Fibroblast of lung (primary cell): ENCODE measurements at places on chromosomes 1 and 21.

- DNase-seq = peak; percentile 40
These were observed 198.7 kb downstream of the KCNT2 start for GRCh38 chr1:196409586-196409985.

DNA sequence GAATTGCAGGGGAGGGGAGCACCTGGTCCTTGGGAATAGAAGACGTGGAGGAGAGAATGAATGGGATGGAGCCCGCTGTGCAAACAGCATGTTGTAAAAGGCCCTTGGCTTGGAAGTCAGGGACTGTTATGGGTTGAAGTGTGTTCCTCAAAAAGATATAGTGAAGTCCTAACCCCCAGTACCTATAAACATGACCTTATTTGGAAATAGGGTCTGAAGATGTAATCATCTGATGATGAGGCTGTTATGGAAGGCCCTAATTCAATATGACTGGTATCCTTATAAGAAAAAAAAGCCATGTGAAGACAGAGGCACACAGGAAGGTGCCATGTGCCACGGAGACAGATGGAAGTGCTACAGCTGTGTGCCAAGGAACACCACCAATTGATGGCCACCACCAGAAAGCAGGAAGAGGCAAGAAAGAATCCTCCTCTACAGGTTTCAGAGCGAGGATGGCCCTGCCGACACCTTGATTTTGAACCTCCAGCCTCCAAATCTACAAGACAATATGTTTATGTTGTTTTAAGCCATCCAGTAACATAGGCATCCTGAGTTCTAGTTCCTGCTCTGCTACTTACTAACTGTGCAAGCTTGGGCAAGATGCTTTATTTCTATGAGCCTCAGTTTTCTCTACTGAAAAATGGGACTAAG, 51.2 kb downstream of the LRRN2 start:
- DNase-seq = no peak

DNA sequence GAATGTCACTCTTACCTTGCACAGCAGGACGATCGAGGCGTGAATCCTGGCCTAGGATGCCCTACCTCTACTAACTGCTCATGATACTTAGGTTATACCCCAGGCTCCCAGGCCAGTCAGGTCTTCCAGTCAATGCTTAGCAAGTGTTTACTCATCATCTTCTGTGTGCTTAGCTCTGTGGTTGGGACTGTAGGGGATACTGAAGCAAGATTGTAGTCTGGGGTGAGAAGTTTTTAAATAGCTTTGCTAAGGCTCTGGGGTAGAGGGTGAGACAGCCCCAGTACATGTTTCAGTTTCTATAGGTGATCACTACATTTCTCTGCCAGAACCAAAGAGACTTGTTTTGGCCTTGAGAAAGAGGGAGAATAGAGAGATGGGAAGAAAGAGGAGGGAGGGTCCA, 250.8 kb upstream of the KIAA0040 start:
- no peak for DNase-seq

GRCh38 chr1:159798893-159799292, 3.3 kb upstream of the FCRL6 start:
- DNase-seq = peak; percentile 90

DNA sequence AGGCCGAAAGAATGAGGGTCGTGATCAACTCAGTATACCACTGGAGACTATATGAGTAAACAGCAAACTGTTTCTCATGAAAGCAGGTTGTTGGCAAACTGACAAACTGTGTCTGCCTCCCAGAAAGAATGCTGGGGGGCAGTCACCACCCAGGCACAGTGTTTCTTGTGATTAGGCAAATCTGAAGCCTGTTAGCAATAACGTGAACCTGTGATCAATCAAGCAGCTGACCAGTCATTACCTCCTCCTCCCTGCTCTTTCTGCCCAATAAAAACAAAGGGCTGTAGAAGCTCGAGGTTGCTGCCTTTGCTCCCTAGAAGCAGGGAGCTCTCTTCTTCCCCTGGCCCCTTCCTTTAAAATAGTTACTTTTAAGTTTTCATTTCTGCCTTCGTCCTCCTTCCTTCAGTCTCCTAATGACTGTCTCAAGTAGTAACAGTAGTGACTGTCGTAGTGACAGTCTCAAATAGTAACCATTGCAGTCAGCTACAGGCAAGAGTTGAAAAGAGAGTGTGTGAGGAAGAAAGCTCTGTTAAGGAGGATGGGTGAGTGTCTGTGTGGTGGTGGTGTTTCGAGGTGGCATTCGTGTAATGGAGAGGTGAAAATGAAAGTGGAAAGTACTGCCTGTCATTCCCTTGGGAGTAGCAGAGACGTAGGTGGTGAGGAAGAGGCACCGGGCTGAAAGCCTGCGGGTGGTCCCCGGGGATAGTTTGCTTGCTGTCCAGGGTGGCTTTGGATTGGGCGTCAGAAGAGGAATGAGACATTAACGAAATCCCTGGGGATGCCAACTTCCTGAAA, 14.5 kb downstream of the HHAT start:
- DNase-seq = no peak

DNA sequence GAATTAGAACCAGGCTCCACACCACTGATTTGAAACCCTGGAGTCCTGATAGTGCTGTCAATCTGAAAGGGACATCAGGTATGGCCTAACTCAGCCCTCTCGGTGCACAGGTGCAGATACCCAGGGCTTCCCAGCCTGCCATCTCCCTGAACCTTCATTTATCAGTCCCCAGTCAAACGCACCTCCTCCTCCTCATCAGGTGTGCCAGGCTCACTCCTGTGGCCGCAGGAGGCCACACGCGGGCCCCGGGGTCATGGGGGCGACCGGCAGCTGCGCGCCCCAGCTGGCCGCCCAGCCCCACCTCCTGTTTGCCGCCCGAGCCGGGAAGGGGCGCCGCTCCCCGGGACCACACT, 572 bp downstream of the FUCA1 start:
- no peak for DNase-seq

DNA sequence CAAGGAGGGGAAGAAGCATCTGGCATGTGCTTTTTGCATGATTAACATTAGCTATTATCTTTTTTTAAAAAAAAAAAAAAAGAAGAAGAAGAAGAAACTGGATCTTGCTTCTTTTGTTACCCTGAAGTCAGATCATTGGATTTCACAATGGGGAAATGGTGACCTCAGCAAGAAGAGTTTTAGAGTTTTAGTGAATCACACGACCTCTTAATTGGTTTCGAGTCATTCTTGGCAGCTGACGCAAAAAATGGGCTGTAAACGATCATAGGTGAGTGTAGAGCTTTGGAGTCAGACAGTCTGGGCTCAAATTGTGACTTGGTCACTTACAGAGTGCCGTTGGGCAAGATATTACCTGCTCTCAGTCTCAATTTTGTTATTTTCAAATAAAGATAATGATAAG, 33.3 kb upstream of the PGBD5 start:
- peak; percentile 70 for DNase-seq

DNA sequence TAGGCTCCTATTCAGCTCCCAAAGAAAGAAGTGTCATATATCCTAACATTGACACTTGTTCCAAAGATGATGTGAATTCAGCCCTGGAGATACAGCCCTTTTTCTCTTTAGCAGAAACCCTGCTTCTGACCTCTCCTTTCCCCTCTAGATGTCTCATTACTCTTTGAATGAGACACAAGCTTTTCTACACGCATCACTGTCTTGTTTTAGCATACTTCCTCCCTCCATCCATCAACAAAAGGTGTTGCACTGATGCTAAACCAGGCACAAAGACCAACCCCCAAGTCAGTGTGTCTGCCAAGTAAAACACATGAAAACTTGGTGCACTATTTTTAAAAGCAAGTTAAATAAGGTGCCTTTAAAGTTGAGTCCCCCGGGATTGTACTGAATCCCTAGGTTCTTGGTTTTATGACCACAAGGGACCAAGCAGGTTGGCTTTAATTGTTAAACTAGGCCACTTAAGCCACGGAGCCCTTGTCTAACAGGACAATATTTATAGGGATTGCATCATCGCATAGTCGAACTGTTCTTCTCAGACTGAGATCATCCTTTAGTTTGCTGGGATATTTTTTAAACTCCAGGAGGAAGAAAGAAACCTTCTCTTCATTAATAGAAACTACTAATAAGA, 101.0 kb upstream of the GUCA2B start:
- DNase-seq = no peak

GRCh38 chr1:157139052-157139715, 989 bp upstream of the ETV3 start:
- DNase-seq = no peak

DNA sequence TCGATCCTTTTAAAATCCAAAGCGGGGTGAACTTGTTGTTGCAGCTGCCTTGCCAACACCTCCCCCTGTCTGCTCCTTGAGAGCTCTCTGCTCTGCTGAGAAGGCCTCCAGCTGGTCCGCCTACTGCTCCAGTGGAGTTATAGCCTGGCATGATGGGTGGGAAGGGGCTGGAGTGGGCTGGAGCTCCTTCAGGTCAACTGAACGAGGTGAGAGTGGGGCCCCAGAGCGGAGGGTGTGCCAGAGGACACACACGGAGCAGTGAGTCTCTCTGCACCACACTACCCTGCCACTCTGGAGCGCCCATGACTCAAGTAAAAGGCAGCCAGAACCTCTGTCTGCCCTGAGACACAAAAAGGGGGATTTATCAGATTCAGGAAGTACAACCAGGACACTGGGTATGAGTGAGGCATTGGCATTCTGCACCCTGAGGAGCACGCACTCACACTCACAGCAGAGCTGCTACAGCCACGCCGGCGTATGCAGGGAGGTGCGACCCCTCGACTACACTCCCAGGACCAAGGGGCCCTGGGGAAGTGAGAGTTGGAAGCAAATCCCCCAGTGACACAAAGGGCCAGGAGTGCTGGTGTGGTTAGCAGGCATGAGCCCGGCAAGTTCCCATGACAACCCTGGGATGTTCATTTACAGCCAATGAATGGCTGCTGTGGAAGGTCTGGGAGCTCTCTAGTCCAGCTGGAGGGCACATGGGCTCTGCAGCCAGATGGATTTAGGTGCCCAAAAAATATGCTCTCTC, 28.0 kb upstream of the EVA1B start:
- peak; percentile 89 for DNase-seq

DNA sequence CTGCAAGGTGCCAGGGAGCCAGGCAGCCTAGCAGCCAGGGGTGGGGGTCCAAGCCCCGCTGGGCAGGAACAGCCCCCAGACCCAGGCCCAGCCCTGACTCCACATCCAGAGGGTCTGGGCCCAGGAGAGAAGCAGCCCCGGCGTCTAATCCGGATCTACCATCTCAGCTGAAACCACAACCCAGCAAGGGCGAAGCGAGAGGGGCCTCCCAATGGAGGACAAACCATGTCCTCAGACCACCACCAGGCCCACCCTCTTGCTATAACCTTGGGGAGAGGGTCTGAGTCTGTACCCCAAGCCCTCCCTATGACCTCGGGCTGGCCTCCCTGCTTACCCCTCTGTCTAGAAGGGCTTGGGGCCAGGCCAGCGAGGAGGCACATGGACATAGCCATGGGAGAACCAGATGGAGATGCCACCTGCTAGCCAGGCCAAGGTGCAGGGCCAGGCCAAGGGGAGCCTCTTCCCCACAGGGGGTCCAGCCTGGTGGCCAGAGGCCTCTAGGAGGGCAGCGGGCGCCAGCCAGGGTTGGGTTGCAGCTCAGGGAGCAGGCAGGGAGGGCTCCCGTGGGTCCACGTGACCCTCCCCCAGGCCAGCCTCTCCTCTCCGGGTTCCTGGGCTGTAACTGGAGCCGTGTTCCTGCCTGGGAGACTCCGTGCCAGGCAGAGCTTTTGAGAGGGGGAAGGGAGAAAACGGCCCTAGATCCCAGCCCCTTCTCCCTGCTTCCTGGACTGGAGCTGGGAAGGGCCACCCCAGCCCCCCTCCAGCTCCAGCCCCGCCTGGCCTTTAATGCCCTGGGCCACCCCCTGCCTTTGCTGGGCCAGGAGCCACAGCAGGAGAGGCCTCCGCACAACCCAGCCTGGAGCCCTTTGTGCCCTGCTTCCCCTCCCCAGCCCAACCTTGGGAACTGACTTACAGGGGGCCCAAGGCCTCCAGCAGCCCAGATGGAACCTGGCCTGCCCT, 2.5 kb downstream of the WNT9A start:
- DNase-seq = no peak
